ENCODE measurements at places on chromosomes 6 and 20.

DNA sequence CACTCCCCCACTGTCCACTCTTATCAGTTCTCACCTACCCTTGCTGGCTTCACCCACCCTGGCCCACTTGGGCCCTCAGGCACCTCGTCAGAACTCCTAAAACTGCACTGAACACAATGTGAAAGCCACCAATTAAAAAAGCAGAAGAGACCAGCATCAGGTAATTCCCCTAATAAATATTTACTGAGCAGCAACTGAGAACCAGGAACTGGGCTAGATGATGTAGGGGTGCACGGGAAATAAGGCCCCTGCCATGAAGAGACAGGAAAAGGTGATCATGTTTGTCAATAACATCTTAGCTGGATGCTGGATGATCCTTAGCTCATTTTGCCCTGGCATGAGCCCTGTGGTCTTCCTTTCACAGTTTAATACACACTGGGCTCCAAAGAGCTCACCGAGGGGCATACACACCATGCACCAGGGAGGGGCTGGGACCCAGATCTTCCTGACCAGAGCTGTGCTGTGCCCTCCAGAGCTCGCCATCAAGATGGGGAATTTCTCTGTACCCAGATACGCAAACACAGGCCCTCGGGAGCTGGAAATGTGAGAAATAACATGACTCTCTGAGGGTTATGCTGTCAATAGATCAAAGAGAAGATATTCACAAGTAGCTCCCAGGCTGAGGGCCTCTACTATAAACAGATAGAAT is 113.6 kb upstream of the SLC22A16 start:
- no peak for DNase-seq

DNA sequence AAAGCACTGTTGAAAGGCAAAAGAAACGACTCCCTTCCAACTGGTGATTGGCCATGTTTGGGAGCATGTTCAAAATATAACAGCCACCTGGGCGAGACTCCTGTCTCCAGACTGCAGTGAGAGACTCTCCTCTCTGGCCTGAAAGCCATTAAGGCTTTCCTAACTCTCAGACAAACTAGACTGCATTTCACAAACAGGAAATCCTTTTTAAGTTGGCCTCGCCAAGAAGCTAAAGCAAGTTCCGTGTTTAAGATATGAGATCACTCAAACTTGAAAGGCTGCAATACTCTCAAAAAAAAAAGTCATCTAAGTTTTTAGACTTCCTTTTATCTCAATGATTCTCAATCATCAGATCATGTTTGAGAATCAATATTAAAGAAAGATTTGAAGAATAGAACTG is 117.0 kb downstream of the TFAP2A start:
- DNase-seq, result no peak

- no peak for DNase-seq
These were observed 377.7 kb downstream of the BTBD9 start for GRCh38 chr6:38262026-38262425.

- DNase-seq, result no peak
These were observed 618.0 kb downstream of the PRKN start for GRCh38 chr6:162109480-162110050.

DNA sequence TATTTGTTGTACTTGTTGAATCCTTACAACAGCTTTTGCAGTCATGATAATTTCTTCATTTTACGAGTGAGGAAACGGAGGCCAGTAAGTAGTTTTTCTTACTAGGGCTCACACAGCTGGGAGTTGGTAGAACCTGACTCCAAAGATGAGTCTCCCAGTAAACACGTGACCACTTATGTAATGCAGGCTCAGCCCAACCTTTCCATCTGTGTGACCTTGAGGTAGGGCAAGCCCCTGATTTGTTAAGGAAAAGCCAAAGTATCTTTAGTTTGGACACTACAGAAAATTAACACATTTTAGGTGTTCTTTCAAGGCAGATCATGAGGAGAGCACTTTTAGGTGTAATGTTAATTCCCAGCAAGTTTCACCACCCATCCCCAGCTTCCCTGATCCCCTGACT is 111.3 kb downstream of the LRRC1 start:
- no peak for DNase-seq
